ENCODE measurements at places on chromosomes 7 and 10.
A peak's percentile ranks its signal among the peaks of the same experiment; 100 is the strongest.

GRCh38 chr10:48475943-48476278 is 129.0 kb downstream of the ARHGAP22 start:
- no peak for DNase-seq

DNA sequence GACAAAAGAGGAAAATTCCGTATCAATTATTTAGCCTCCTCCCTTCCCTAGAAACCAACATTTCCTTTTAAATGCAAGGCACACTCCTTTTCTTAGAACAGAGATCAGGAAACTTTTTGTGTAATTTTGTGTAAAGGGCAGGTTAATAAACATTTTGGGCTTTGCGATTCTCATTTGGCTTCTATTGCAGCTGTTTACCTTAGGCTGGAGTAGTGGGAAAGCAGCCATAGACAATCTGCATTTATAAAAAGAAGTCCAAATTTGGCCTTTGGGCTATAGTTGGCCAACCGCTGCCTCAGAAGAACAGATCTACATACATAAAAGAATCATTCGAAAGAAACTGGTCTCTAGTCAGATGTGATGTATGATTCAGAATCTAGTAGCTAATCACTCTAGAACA is 35.3 kb downstream of the NAMPT start:
- no peak for DNase-seq

- peak; percentile 22 for DNase-seq
Observed at GRCh38 chr10:42734536-42734935, 48.1 kb upstream of the BMS1 start.

DNA sequence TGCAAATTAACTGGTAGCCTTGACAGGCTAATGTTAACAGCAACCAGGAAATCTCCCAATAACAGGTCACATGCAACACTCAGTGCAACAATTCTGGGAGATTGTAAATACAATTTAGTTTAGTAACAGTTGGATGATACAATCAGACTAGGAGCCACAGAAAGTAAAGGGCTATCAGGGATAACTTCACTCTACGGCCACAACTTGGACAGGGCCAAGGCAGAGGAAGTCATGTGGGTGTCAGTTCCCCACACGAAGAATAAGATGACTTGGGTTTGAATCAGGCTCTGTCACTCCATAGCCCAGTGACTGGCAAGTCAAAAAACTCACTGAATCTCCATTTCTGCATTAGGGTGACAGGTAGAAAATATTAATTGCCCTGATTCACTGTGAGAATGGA is 217.3 kb upstream of the CCDC6 start:
- DNase-seq: peak; percentile 55

GRCh38 chr7:143013893-143014292 is 13.0 kb downstream of the OR9A2 start:
- DNase-seq: peak; percentile 73

DNA sequence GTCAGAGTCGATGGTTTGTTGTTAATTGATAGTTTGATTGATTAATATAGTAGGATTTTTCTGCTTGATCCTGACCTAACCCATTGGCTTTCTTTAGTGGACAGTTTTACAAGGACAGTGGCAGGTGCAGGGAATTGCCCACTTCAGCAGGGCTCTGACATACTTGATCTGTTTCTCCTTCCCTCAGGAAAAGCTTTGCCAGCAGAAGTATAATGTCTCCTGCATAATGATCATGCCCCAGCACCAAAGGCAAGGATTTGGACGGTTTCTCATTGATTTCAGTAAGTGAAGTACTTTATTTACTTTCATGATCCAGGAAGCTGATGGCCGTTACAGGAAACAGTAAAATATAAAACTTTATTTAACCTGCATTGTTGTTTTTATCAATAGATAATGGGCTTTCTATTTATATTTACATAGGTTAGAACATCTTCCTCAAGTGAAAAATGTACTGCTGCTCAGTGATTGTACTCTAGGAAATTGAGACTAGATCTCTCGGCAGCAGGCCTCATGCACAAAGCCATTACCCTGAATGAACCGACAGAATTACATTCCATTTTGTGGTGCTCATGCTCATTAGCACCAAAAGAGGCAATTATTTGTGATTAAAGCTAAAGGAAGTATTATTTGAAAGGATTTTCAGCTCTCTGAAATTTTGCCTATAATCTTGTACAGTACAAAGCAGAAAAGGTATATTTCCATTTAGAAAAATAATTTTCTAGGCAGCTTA is 122.5 kb upstream of the SAMD8 start:
- no peak for DNase-seq

- DNase-seq: peak; percentile 74
Observed at GRCh38 chr7:81627536-81628287, 142.1 kb downstream of the HGF start.

DNA sequence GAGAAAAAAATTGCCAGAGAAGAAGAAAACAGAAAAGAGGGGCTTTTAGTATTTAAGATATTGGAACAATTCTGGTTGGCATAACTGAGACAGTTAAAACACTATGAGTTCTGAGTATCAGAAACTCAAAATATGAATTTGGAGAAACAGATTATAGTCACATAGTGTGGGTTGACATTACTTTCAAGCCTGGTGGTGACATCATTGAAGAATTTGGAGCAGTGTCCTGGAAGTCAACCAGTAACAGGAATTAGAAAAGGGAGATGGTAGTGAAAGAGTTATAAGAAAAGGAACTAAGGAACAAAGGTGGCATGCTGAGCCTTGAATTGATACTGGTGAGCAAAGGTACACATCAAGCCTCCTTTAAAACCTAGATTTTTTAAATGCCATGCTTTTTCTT is 88.2 kb downstream of the ZNF438 start:
- no peak for DNase-seq

DNA sequence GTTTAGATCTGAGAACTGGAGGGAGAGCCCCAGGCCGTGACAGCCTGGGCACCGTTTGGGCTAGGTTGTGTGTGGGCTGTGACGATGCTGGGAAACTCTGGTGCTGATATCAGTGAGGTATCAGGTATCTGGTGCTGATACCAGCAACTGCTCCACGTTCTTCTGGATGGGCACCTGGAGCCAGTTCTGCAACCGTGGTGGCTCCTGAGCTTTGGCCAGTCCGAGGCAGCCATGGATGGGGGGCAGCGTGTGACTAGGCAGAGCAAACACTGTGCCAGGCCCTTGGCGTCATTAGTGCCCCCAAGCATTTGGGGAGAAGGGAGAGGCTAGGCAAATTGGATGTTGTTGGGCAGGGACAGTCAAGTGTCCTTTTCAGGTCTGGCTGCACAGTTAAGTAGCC is 57.9 kb downstream of the ZNF467 start:
- no peak for DNase-seq

GRCh38 chr10:71747039-71747531 is 26.2 kb downstream of the VSIR start:
- DNase-seq: no peak

- DNase-seq: no peak
Observed at GRCh38 chr7:157827045-157827862, 490.4 kb downstream of the DNAJB6 start.

GRCh38 chr7:121026159-121026558 is 37.6 kb downstream of the CPED1 start:
- no peak for DNase-seq

DNA sequence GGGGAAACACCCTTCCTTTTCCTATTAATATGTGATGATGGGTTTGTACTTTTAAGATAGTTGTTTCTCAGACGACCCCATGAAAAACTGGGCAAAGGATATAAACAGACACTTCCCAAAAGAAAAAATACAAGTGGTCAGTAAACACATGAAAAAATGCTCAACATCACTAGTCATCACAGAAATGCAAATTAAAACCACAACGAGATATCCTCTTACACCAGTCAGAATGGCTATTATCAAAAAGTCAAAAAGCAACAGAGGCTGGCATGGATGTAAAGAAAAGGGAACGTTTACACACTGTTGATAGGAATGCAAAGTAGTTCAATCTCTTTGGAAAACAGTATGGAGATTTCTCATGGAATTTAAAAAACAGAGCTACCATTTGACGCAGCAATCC is 111.4 kb upstream of the ZEB1 start:
- no peak for DNase-seq
